Breast epithelium (tissue), 4 donors: ENCODE measurements at places on chromosomes 11 and 22.

- peak; percentile 32 for DNase-seq
These were observed 28.9 kb downstream of the MFNG start for GRCh38 chr22:37457093-37457893.

- no peak for DNase-seq
These were observed 36.1 kb downstream of the GNB1L start for GRCh38 chr22:19818324-19819207.

- no peak for DNase-seq
These were observed 6.2 kb downstream of the PICALM start for GRCh38 chr11:86062719-86063118.

DNA sequence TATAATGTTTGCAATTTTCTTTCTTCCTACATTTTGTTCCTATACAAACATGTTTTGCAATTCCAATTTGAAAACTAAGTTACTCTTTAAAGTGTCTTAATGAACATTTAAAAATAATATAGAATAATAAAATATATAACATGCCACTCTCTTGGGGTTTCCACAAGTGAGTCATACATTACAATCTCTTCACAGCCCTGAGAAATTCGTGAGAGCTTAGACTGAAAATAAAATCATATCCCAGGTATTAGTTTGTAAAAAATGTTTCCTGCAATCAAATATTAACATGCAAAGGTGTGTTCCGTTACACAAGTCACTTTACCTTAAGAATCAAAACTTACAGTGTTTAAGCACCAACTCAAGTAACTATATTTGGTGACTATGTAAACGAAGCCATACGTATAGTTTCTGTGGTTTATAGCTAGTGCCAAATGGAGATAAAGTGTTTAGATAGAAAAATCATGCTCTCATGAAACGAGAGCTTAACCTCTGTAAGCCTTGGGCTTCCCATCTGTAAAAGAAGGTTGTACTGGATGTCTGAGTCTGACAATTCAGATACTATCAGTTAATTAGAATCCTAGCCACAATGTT is 253.6 kb upstream of the ANO3 start:
- no peak for DNase-seq

DNA sequence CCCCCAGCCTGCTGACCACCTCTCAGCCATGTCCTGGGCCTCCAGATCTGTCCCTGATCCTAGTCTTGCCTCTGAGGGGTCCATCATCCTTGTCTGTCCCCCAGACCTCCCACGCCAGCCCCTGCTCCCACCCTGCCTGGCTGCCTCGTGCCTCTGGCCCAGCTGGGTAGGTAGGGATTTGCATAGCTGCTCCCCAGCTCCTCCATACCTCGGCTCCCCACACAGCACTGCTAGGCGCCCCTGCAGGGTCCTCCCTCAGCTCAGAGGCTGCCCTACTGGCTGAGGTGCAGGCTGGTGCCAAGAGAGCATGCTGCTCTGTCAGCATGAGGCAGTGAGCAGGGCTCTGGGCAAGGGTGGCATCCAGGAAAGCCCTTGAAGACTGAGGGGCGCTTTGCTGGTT is 47.7 kb downstream of the NFAM1 start:
- DNase-seq = no peak

GRCh38 chr11:70064726-70065317 is 13.3 kb upstream of the ANO1 start:
- DNase-seq = peak; percentile 86

DNA sequence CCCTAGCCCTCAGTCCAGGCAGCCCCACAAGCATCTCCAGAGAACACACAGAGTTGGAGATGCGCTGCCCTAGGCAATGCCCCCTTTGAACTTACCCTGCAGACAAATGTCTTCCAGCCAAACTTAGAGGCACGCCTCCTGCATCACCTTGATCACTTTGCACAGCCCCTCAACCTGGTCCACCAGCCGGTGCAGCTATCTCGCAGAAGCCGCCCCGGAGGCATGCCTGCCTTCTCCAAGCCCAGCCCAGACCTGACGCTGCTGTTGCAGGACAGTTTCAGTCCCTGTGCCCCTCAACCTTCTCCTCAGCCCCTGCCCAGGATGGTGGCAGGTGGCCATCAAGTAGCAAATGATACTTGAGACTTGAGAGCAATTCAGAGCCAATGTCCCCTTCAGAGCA is 16.7 kb upstream of the POU2AF1 start:
- DNase-seq = no peak

- no peak for DNase-seq
These were observed 1.1 kb downstream of the RRM1 start for GRCh38 chr11:4095509-4096230.

DNA sequence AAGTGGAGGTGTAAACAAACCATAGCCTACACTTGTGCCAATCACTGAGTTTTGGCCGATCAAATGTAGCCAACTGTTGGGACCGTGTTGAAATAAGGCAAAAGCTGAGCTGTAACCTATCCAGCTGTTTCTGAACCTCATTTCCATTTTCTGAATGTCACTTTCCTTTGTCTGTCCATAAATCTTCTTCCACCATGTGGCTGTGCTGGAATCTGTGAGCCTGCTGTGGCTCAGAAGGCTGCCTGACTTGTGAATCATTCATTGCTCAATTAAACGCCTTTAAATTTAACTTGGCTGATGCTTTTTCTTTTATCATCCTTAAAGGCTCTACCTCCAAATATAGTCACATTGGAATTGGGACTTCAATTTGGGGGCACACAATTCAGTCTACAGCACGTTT is 203.1 kb upstream of the MPPED2 start:
- DNase-seq = no peak

- no peak for DNase-seq
These were observed 117.8 kb downstream of the C11orf91 start for GRCh38 chr11:33582636-33583325.

DNA sequence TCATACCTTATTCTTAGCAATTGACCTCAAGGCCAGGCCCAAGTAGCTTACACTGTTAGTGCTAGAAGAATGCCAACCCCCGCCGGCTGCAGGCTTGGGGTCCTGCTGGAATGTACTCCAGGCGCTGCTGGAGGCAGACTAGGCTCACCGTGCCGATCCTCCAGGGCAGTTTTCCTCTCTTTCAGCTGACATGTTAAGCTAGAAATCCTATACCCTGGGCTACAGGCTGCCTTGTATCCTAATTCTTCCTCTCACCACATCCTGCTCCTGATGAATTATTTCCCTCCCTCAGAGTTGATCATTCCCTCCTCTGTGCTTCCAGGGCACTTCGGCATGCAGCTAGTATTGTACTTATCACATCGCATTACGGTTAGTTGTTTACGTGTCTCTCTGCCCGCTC is 3.4 kb downstream of the SPTBN2 start:
- peak; percentile 27 for DNase-seq

DNA sequence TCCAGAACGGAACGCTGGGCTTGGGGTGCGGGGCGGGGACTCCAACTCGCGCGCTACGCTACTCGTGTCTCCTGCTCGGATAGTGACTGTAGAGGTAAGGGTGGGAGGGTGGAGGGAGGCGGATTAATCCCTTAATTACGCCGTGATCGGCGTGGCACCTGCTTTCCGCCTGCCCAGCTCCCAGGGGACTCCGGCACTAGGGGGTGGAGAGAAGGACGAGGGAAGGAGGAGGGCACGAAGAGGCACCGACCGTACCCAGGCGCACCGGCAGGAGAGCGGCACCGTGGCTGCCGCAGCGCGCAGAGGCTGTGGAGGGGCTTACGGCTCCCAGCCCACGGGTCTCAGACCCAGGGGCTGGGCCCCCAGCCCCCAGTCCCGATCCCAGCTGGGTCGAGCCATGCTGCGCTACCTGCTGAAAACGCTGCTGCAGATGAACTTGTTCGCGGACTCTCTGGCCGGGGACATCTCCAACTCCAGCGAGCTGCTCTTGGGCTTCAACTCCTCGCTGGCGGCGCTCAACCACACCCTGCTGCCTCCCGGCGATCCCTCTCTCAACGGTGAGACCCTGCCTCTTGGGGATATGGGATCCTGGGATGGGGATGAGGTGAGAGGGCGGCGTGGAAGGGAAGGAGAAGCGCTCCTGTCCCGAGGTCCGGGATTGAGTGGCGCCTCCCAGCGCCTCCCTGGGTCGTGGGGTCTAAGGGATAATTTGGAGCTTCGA is at the start of gene ROBO3:
Gene ROBO3 (plus strand): TSS at position 252 of the 721 bp plus-strand sequence. CDS start 146 bp downstream, at position 398.
- no peak for DNase-seq

GRCh38 chr22:36162127-36163034 is 1.8 kb upstream of the APOL3 start:
- no peak for DNase-seq

DNA sequence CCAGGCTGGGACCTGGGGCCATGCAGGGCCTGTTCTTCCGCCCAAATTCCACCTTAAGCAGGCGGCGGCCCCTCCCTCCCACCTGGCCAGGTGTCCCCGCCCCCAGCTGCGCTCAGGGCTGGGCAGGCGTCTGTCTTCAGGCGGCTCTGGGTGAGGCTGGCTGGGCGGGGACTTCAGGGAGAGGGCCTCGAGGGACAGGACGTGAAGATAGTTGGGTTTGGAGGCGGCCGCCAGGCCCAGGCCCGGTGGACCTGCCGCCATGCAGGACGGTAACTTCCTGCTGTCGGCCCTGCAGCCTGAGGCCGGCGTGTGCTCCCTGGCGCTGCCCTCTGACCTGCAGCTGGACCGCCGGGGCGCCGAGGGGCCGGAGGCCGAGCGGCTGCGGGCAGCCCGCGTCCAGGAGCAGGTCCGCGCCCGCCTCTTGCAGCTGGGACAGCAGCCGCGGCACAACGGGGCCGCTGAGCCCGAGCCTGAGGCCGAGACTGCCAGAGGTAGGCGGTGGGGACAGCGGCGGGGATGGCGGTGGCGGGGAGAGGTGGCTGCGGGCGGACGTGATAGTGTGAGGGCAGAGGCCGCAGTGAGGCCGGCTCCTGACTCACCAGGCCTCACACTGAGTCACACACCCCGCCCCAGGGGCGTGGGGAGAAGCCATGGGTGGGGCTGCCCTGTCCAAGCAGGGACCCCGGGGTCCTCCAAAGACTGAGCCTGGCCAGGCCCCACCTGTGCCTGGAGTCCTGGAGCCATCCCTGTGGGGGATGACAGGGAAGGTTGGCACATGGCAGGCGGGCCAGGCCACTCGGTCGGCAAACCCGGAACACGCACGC is at the start of gene PKP3:
Gene PKP3 (plus strand): TSS at position 176 of the 824 bp plus-strand sequence. CDS start 84 bp downstream, at position 260.
- DNase-seq = peak; percentile 89

GRCh38 chr11:13826505-13827278 is 135.8 kb upstream of the SPON1 start:
- DNase-seq = no peak

DNA sequence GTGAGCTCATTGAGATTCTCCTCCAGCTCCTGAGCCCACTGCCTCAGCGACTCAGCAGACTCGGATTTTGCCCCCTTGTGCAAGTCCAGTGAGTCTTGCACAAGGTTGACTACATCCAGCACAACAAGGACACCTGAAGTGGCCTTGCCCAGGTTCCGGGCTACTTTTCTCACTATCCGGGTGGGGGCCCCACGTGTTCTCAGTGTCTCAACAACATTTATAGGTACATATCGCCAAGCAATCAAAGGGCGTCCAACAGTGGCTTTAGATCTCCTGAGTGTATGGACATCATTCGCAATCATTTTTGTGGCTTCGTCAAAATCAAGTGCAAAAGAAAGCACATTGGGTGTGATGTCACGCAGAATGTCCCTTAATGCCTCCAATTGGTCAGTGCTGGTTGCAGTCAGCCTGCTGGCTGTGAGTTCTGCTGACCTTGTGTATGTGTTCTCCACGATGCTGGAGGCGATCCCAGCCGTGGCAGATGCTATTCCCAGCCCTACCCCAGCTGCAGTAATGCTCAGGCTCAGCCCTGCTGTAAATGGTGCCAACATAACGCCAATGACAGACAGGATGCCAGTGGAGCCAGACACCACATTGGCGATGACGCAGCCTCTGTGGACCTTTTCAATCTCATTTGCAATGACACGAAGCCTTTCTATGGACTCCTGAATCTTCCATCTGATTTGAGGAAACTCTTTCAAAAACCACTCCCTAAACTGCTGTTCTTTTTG is 10.3 kb downstream of the APOL4 start:
- DNase-seq = peak; percentile 21

- no peak for DNase-seq
These were observed 962.1 kb downstream of the NTM start for GRCh38 chr11:132332521-132332920.

DNA sequence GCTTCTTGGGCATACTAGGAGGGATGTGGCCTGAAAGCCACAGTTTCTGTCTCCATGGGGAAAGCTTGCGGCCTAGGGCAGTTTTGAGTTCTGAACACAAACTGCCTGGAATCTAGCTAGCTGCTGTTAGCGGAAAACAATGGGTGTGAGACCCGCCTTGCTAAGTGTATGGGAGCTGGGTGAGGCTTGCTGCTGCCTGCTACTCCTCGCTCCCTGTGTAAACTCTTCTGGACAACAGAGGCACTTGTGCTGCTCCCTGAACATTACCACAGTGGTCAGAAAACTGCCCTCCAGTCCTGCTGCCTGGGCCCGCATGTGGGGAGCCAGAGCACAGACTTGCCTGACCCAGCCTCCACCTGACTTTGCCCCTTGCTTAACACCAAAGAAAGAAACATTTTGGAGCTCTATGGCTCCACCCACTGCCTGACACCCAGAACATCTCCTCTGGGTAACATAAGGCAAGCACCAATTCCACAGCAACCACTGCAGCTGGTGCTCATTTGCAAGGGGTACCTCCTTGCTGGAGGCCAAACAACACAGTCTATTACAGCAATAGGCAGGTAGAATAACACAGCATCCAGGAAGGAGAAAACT is 766.3 kb upstream of the RAG2 start:
- DNase-seq = no peak

DNA sequence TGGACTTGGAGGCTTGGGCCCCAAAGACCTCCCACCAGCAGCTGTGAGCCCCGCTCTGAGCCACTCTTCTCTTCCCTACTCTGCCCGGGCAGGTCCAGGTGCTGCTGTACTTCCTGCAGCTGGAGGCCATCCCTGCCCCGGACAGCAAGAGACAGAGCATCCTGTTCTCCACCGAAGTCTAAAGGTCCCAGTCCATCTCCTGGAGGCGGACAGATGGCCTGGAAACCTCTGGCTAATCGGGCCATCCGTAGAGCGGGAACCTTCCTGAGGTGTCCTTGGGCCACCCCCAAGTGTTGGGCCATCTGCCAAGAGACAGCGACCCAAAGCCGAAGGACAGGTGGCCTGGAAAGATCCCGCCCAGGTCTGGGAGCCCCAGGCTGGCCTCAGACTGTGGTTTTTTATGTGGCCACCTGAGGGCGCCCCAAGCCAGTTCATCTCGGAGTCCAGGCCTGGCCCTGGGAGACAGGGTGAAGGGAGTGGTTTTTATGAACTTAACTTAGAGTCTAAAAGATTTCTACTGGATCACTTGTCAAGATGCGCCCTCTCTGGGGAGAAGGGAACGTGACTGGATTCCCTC is 135.1 kb downstream of the BCR start:
- peak; percentile 60 for DNase-seq
